ENCODE measurements at places on chromosomes 16 and 17.

DNA sequence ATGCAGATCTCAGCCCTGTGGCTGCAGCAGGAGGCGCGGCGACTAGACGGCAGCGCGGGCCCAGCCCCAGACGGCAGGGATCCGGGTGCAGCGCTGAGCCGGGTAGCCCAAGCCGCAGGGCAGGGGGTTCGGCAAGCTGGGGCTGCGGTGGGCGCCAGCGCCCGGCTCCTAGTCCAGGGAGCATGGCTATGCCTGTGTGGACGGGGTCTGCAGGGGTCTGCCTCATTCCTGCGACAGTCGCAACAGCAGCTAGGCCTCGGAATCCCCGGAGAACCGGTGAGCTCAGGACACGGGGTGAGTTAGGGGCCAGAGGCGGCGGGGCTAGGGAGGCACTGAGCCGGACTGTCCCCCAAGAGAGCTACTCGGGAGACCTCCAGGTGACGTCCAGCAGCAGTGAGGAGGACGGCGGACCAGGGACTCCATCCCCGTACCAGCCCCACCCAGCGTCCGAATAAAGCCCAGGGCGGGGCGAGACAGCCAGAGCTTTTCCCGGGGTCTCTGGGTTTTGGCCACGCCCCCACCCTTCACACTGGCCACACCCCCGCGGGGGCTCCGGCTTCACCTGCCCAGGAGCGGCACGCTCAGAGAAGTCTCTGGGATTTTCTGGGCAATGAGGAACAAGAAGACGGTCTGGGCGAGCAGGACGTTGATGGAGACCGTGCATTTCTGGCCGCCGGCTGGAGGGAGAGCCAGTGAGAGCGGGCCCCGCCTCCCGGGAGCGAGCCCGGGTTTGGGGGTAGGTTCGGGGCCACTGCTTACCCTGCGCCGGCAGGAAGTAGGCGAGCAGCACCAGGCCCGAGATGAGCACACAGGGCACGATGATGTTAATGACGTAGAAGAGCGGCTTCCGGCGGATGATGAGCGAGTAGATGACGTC is 1.1 kb downstream of the C17orf107 start:
- DNase-seq, result no peak

GRCh38 chr17:69059458-69060175 is 1.1 kb downstream of the ABCA9 start:
- no peak for DNase-seq

- DNase-seq, result no peak
Observed at GRCh38 chr16:14525596-14525995, 104.5 kb downstream of the PARN start.

DNA sequence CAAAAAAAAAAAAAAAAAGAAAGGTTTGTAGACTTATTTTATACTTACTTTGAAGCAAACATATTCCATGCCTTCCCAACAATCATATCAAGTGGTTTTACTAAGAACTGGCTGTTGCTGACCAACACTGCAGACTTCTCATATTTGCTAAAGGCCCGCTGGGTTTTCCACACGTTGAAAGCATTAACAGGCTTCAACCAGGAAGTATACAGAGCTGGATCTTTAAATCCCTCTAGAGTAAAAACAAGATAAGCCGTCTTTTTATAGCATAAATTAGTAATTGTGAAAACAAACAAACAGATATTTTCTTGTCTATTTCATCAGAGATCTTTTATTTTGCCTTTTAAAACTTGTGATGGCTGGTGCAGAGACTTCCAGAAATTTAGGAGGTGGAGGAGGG is 29.1 kb downstream of the TUBD1 start:
- no peak for DNase-seq

DNA sequence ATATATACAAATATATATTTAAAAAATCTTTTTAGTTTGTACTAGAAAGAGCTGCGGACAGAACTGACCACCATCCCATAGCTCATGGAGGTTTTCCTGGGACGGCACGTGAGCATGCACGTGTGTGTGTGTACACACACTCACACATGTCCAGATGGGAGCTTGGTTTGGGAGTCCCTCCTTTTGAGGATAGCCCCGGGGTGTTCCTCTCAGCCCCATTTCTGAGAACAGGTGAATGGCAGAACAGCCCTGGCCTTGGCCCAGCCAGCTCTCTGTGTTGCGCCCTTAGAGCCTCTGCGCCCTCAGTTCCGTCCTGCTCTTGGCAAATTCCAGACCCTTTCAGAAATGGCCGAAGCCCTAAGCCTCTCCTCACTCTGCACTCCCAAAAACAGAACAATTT is 70.1 kb downstream of the AMFR start:
- DNase-seq, result no peak

DNA sequence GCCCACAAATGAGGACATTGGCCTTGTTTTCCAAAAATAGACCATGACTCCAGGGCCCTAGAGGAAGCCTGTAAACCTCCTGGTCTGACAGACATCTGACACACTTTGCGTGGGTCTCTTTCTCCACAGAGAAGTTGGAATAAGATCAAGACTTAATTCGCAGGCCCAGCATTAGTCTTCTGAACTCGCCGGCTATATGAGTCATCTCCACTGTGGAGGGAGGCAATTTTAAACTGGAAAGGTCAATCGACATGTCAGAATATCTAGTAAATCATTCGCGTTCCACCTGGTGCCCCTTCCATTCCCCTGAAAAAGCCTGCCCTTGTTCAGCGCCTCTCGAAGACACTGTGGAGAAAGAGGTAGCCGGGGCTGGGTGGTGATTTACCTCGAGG is 140.1 kb downstream of the CLEC16A start:
- no peak for DNase-seq

DNA sequence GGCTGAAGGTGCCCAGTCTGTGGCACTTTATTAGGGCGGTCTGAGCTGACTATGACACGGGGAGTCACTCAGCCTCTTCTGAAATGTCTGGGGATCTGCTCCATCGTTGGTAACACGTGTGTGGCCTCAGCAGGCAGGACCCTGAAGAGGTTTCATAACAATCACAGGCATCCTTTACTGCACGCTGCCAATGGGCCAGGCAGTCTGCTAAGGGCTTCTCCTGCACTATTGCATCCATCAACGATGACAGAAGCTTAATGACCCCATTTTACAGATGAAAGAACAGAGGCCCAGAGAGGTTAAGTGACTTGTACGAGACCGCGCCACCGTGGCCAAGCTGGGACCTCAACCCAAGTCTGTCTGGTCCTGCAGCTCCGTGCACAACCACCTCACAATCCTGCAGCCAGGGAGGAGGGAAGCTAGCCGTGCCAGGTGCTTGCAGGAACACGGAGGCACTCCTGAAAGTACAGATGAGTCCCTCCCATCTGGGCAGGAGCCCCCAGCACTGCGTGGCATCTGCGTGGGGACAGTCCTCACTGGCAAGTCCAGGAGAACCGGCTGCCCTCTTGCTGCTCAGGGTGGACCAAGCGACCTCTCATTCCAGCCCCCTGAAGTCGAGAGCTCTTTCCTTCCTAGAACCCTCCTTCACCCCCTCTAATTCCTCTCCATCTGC is 40.0 kb downstream of the RPH3AL start:
- no peak for DNase-seq

GRCh38 chr16:14427371-14427948 is 202.6 kb downstream of the PARN start:
- no peak for DNase-seq

DNA sequence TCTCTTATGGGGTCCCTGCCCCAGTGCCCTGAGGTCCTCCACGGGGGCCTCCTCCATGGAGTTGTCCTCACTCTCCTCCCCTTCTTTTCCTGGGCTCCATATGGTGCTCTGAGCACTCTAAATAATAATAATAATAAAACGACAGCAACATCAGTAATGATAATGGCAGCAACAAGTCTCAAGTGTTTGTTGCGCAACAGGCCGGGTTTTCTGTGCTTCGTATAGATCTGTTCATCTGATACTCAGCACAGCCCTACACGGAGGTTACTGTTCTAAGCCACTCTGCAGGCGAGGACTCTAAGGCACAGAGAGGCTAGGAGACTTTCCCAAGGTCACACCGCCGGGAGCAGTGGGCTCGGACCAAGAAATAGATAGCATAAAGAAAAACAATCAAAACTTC is 13.7 kb downstream of the CIBAR2 start:
- no peak for DNase-seq

DNA sequence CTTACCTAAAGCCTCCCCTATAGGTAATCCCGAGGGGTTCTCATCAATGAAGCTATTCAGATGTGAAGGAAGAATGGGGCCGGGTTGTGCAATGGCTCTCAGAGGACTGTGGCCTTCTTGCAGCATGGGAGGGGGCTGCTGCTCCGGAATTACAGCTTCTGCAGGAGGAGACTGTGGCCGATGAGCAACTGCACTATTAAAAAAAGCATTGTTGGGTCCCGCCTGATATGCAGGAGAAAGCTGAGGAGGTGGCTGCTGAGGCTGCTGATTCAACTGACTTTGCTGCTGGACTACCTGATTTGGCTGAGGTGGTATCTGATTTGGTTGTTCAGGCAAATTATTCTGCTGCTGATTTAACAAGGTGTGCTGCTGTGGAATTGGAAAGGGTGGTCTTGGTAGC is 64.8 kb downstream of the CACNG1 start:
- no peak for DNase-seq

DNA sequence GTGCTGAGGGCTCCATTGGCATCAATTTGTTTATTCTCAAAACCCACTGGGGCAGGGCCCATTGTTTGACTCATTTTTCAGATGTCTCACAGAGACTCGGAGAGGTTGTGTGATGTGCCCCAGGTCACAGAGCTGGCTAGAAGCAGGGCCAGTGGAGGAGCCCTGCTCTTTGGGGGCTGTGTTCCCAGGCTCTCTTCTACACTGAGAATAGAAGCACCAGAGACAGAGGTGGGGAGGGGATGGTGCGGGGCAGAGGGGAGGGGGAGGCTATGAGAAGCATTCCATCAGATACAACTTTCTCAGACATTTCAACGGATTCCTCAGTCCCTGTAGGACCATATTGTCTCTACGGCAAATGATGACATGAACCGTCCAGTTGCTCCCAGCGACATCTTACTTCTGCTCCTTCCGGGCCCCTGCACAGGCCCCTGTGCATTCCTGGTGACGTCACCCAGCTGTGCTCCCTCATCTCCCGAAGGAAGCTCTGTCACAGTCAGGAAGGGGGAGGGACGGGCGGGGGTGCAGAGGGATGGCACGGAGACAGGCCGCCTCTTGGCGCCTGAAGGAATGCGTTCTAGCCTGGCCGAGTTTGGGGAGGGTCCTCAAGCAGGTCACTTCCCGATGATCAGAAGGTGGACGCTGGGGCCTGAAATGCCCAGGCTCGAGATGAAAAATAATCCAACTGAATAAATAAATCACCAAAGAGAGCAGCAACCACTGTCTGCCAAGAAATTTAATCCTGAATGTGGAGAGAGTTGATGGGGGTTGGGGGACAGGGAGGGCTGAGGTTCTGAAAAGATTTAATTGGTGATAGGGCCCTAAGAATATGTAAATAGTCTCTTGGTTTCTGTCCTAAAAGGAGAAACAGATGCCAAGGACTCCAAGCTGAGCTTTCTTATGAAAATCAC is 114.1 kb downstream of the NOG start:
- DNase-seq, result no peak

DNA sequence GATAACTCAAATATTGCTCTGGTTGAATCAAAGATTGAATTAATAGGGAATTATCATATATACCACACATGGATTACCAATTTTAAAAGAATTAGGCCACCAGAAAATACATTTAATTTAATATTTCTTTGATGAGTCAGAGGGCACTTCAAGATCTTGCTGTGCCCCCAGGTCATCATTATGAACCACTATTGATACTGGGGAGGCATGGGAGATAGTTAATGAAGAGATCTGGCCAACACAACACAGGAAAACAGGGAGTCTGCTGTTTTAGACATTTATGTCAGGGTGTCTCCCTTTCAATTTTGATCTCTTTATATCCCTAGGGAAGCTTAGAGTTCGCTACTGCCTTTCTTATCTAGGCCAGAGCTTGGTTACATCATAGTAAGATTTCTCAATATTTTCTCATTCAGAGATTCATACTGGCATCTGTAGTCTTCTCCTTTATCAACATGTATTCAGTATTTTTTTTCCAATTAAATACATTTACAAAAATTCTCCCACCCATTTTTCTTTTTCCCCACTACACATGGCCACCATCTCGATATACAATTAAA is 158.3 kb upstream of the ZFHX3 start:
- no peak for DNase-seq

DNA sequence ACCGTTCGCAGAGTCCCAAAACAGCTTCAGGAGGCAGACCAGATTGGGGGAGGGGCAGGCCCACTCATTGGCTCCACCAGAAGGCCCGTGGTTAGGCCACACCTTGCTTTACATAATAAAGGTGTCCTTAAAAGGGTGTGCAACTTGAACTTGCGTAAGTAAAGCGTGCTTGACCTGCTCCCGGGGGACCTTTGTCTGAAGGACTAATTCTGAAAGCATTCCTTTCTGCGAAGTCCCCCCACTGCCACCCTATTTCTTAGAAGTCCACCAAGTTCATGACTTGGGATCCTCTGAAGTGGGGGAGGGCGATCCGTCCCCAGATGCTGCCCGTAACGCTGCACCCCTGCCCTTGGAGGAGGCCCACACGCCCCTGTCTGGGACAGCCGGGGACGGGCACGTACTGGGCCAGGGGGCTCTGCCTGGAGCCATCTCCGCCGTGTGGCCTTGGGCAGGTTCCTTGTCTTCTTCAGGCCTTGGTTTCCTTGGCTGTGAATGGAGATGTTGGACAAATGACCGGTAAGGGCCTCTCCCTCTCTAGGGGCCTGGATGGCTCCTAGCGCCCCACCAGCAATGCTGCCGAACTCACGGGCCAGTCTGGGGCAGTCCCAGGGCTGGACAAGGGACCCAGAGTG is 823 bp upstream of the ZNF469 start:
- no peak for DNase-seq

DNA sequence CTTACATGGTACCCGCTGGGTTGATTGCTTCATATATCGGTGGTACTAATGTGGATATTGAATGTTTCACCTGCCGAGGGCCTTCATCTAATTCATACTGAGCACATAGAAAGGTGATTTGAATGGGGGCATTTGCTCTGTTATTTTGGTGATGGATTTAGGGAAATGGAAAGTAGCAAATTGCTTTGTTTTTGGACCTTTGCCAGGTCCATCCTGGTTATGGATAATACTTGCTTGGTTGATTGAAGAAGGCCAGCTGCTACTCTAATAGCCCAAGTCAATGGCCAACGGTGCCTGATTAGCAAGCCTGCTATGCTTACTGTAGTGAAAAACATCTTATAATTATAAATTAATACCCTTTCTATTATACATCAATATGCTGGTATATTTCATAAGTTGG is 253.6 kb downstream of the CDH13 start:
- no peak for DNase-seq

GRCh38 chr16:4055748-4056147 is 60.5 kb downstream of the ADCY9 start:
- no peak for DNase-seq

- DNase-seq, result no peak
Observed at GRCh38 chr16:19991614-19992013, 82.1 kb downstream of the GPR139 start.

DNA sequence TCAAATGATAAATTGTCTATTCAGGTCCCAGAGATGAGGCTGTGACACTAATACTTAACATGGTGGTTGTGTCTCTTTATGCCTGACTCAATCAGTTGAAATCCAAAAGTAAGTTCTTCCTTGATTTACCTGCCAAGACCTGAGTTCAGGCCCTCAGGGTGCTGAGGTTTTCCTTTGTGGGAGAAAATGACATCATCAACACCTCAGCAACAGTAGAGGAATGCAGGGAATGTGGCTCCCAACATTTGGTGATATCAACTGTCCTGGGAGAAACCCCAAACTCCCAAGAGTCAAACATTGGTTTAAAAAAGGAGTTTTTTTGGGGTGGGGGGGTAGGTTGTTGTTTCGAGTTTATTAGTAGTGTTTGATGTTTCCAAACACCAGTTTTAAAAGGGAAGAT is 14.7 kb downstream of the RNF43 start:
- DNase-seq, result no peak
